ENCODE measurements at places on chromosomes 7 and 10.

GRCh38 chr7:134044682-134045081 is 82.5 kb upstream of the LRGUK start:
- no peak for DNase-seq

DNA sequence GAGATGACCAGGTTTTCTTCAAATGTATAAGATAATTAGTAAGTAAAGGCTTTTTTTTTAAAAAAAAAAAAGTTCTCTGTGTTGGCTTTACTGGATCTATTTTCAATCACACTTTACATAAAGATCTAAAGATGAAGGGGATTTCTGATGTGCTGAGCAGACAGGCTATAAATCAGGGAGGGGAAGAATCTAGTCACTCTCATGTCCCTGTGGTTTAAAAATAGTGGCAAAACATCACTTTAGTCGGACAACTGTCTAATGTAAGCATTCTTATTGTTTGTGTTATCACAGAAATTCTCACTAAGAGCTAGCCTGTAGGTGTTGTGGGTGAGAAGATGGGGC is 132.7 kb downstream of the ICA1 start:
- no peak for DNase-seq

- no peak for DNase-seq
Measured at GRCh38 chr10:99975942-99976809, 33.6 kb downstream of the DNMBP start.

- no peak for DNase-seq
Measured at GRCh38 chr10:29730458-29730857, 95.7 kb upstream of the SVIL start.

DNA sequence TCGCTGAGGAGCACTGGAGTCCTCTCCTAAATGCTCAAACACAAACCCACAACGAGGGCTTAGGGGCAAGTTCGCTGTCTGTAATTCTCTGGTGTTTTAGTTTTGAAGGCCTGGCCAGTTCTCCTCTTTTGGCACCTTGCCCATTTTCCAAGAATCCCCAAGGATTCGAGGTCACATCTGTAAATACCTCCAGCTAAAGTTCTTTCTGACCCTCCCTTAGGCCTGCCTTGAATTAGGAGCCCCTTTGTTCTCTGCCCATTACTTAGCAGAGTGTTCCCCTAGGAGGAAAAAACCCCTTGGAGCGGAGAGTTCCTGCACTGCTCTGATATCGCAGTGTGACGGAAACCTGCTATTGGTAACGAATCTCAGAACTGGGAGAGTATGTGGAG is 743 bp upstream of the PYROXD2 start:
- no peak for DNase-seq

GRCh38 chr10:23325132-23325531 is 19.5 kb downstream of the C10orf67 start:
- no peak for DNase-seq

DNA sequence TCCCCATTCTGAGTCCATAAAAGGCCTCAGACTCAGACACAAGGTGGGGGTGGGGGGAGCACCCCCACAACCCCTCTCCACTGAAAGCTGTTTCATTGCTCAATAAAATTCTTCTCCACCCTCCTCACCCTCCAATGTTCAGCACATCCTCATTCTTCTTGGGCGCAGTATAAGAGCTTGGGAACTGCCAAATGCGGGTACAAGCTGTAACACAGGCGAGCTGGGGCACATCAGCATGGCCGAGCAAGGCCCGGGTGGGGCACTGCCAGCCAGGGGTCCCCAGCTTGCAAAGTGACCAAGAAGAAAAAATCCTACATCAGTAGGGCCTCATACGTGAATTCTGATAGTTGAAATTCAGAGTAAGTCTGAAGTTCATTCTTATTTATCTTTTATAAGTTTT is 50.1 kb downstream of the CACUL1 start:
- DNase-seq: no peak

- DNase-seq: peak; percentile 67
Measured at GRCh38 chr7:105003275-105003674, 10.7 kb upstream of the KMT2E start.

- DNase-seq: no peak
Measured at GRCh38 chr7:44667190-44667589, 60.8 kb downstream of the OGDH start.

GRCh38 chr7:45973725-45974532 is 52.9 kb upstream of the IGFBP3 start:
- peak; percentile 90 for DNase-seq

DNA sequence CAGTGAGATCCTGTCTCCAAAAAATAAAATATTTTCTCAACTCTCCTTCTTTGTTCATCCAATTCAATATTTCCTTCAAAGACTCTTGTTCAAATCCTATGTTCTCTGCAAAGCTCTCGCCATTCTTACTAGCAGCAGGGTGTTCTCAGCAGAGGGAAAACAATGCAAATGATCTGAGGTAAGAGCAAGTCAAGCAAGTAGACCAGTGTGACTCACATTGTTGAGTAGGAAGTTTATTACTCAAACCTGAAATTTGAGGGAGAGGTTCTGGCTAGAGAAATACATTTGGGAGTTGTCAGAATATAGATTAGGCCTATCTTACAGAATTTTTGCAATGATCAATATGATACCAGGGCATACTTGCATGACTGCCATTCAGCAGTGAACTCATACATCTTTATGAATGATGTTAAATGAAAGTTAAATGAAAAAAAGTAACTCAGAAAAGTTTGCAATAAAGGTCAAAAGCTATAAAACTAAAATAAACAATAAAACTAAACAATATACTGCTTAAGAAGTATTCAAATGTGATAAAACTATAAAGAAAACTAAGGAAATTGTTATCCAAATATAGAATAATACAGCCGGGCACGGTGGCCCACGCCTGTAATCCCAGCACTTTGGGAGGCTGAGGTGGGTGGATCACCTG is 5.8 kb downstream of the IDE start:
- no peak for DNase-seq

DNA sequence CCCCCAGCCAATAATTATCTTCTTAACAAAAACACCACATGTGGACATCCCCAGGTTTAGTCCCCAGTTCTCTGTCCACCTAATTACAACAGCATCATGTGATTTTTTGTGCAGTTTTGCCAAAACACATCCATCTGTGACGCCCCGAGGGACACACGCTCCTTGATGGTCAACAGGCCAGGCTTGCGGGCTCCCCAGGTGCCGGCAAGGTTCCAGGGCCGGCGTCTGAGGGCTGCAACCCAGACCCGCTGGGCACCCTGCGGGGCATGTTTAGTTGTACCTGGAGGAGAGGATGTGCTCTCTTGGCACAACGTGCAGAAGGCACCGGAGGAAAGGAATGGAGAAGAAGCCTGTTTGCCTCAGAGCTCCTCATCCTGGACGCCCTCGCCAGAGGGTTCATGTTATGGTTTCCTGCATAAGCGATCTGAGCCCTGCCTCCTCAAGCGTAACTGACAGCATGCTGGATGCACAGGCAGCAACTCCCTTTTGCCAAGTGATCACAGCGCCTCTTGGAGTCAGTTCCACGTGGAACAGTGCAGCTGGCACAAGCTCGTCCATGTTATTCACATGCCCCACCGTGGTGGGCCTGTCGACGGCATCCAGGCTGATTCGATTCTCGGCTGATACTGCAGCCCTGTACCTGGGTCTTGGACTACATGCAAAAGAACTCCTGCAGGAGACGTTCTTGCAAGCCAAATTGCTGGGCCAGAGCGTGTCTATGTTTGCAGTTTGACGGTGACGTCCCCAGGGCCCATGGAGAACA is 41.6 kb downstream of the JAKMIP3 start:
- DNase-seq: peak; percentile 48

- DNase-seq: no peak
Measured at GRCh38 chr7:28942168-28942567, 16.0 kb downstream of the TRIL start.

- DNase-seq: no peak
Measured at GRCh38 chr10:44126291-44126717, 258.6 kb downstream of the CXCL12 start.

DNA sequence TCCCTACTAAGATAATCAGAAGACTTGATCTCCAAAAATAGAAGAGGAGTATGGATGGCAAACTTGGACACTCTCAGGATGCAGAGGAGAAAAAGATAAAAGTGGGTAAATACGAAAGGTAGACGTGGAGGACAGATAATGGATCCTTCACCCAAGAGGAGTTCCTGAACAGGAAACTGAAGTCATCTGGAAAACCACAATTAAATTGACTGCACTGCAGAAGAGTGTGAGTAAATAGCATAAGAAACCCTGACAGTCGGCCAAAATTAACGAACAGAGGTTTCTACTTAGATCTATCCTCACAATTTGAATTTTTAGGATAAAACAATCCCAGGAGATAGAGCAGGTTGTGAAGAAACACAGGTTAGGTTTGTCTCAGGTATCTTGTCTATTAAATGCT is 70.5 kb downstream of the SDK1 start:
- DNase-seq: no peak

GRCh38 chr7:151726652-151727578 is 150.0 kb downstream of the PRKAG2 start:
- DNase-seq: no peak

- no peak for DNase-seq
Measured at GRCh38 chr10:35949811-35950211, 307.7 kb upstream of the FZD8 start.

GRCh38 chr7:144384071-144384470 is 19.4 kb downstream of the NOBOX start:
- DNase-seq: no peak

- DNase-seq: no peak
Measured at GRCh38 chr7:108479118-108479517, 22.9 kb upstream of the NRCAM start.

GRCh38 chr7:1054861-1055450 is 10.6 kb downstream of the GPR146 start:
- DNase-seq: peak; percentile 86

DNA sequence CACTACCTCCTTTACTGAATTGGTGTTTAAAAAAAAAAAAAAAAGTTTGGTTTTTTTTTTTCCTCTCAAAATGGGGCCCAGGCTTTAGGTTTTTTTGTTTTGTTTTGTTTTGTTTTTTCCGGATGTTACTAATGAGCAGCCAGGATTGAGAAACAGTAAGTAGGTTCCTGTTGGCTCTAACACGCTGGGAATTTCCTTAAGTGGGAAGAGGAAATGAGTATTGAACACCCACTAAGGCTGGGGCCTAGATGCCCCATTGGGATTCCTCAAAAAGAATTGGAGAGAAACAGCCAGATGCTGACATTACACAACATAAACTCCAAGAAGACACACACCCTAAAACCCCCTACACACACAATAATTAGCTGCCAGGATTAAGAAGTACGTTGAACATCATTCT is 102.2 kb upstream of the NANOS1 start:
- DNase-seq: no peak

DNA sequence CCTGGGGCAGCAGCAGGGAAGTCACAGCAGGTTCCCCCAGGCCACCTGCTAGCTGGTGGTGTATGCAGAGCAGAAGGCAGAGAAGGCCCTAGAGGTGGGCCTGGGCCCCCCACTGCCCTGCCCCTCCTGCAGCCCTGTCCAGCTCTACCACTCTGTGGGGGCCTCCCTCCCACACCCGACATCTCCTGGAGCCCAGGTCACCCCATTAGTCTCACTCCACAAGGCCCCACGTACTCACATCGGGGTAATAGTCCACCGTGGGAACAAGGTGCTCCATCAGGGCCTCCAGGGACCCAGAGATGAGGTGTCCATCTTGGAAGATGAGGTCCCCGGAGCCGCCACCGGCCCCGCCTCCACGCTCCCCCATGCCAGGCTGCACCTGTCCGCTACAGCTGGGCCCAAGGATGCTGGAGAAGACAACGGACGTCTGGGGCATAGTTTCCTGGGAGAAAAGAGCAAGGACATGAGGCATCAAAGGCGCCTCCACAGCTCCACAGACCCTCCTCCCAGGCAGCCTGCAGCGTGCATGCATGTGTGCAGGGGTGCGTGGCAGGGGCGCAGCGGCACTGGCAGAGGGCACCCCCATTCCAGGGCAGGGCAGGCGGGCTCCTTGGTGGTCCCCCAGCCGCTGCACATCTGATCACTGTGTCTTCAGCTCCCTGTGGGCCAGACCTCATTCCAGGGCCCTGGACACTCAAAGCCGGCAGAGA is 61.0 kb downstream of the RASGEF1A start:
- DNase-seq: no peak

DNA sequence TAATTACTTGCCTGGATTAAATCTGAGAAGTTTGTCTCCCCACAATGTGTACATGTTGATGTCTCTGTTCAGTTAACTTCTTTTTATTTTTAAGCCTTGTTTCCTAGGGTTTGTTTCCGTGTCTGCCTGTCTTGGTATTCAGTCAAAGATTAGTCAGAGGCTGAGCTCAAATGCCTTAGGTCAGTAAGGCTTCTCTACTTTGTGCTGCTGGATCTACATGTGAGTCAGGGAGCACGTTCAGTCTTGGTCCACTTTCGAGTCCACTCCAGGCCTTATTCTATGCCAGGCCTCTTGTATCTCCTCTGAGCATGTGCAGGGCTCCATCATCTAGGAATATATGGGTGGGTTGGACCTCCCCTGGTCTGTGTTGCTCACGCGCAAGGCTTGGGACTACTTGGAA is 93.3 kb upstream of the FZD8 start:
- no peak for DNase-seq

DNA sequence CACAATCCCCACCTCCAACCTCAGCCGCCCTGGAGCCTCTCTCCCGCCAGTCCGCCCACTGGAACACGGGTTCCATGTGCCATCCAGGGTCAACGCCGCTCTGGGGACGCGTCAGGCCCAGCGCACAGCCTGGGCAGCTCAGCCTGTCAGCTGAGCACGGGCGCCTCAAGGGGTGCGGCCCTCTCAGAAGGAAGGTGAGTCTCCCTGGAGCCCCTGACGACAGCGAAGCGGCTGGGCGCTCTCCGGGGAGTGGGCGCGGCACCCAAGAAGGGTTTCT is 1.2 kb upstream of the SLC18A3 start:
- DNase-seq: no peak

- DNase-seq: no peak
Measured at GRCh38 chr10:109071539-109071938, 851.8 kb downstream of the XPNPEP1 start.

DNA sequence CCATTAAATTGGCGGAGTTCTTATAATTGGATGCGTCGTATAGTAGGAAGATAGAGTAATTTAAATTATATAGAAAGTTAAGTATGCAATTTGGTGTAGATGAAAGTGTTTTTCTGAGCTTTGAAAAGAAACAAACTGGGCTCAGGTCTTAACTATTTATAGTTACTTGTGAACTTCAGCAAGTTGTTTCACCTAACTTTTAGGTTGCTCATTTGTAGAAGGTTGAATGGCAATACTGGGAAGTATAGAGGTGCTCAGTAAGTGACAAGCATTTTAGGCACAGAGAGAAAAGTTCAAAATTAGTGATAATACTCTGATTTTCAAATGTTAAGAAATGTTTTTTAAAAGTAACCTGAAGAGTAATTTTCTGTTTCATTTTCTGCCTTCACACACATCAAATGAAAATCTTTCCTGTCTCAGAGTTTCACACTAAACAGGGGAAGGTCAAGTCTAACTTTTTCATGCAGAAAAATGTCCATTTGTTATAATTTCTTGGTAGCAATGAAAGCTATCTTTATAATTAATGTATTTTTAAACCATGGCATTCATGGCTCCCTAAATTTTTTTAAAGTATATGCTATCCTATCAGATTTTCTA is 146.5 kb downstream of the PHF14 start:
- no peak for DNase-seq

- no peak for DNase-seq
Measured at GRCh38 chr7:30659312-30659711, 22.9 kb downstream of the CRHR2 start.

- DNase-seq: peak; percentile 51
Measured at GRCh38 chr10:79179164-79179956, 110.6 kb downstream of the ZMIZ1 start.

- no peak for DNase-seq
Measured at GRCh38 chr7:118372530-118372929, 148.0 kb downstream of the ANKRD7 start.

- DNase-seq: no peak
Measured at GRCh38 chr10:68796605-68797004, 30.7 kb upstream of the STOX1 start.

- no peak for DNase-seq
Measured at GRCh38 chr7:94055963-94056362, 51.8 kb upstream of the BET1 start.

Data from Ammon's horn (tissue), 1 donor.